ENCODE measurements at places on chromosomes 6 and 20.

DNA sequence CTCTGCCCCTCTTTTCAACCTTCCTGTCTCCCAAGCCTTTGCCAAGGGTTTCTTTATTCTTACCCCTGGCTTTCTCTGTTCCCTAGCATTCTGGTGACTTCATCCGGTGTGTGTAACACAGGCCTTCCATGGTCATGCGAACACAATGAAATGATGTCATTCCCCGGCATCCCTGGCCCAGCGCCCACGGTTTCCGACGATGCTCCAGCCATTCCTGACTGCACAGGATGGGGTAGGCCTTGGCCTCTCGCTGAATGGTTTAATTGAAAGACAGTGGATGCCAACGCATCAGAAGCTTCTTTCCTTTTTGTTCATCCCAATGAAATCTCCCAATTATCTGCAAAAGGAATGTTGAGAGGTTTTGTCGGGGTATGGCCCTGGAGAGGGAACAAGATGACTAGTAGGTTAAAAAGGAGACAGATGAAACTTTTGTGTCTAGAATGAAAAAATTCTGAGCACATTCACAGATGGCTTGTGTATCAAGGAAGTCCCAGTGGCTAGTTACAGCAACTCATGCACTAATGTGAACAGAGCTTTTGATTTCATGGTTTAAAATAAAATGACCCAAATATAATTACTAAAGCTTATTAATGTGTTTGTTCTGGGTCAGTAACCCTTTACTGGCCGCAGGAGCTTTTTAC is 655.0 kb downstream of the QKI start:
- DNase-seq, result no peak

DNA sequence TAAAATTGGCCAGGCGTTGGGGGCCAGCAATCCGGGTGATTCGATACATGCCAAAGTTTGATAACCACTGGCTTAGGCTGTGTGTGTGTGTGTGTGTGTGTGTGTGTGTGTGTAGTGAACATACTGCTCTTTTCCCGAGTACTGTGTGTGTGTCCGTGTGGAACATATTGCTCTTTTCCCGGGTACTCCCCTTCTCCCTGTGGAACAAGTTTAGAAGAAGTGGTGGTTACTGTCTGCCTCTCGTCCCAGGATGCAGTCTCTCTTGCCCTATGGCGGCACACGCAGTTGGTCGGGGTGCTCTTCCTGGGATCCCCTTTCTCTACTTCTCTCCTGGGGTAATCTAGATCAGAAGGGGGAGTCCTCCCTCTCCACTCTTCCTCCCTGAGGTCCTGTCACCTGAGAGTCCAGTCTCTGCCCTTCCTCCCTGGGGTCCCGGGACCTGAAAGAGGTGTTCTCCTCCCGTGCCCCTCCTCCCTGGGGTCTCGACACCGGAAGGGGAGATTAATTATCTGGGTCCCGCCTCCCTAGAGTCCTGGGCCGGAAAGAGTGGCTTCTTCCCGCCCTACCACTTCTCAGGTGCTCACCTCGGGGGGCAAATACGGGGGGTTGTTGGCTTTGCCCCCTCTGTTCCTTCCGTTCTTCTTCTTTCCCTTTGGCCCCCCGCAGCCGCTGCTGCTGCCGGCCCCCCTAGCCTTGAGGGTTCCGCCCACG is 516 bp downstream of the GTPBP2 start:
- peak; percentile 86 for DNase-seq

DNA sequence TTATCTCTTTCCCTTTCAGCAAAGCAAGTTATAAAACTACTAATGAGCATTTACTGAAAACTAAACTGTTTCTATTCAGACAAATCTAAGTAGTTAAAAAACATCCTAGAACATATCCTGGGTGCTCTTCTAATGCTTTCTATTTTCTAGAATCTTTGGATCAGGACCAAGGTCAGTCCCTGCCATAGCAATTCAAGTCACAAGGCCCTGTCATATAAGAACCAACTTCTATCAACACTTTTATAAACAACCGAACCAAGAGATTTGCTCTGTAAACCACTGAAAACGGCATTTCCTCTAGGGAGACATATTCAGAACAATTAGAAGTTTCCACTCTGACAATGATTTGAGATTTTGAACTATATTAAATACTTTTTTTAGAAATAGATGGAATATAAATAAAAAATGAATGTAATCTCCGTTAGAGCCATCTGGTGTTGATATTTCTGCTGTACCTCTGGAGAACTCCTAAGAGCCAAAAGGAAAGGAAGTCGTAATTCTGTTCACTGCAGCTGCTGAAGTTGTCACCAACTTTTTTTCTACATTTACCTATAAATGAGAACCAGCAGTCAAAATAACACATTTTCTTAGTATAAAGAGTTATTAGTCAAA is 51.4 kb upstream of the LGSN start:
- no peak for DNase-seq

- DNase-seq, result no peak
Observed at GRCh38 chr6:94323853-94324252, 904.5 kb upstream of the EPHA7 start.

GRCh38 chr6:35782424-35782823 is 1.6 kb downstream of the CLPSL1 start:
- DNase-seq, result no peak

DNA sequence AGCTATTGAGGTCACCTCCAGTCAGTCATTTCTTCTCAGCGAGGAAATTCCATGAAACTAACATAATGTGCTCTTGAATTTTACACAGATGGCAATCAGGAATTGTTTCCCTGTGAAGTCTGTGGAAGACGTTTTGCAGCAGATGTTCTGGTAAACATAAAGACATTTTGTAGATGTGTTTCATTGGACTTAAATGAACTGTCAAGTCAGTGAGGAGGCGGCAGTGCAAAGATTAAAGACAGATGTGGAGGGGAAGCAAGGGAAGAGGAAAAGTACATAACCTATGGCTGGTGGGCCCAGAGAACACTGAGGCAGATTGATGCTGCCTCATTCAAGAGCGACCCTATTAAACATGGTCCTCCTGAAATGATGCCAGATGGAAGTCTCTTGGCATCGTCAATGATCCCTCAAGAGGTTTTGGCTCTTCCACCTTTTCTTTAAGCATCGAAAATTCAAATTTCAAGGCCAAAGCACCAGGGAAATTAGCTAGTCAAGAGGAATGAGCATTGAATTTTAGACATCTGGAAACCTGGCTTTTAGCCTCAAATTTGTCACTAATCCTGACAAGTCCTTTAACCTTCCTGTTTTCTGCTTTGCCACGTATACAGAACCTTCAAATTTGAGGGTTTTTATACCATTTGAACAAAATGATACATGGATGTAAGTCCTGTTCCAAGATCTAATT is 20.1 kb downstream of the ZC2HC1B start:
- DNase-seq, result no peak
